HepG2 (cell line): ENCODE measurements at places on chromosomes 5 and 9.

DNA sequence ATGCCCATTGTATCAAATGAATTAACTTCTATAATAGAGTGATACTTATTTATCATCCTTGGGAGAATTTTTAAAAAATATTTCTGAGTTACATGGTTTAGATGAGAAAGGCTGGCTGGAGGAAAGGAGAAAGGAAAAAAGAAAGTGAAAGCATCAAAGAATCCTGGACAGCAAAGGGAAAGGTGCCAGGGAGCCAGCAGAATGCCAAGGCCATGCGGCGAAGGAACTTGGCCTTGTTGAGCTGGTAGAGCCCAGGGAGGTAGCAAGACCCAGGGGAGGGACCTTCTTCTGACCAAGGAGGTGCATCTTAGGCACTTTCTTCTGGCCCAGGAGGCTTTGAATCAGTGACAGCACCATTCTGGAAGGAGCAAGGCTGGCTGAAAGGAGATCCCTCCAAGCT, 240.5 kb downstream of the ENC1 start:
- DNase-seq: no peak

- no peak for DNase-seq
These were observed 20.7 kb downstream of the TTC39B start for GRCh38 chr9:15286161-15286821.

- no peak for DNase-seq
These were observed 271.6 kb downstream of the RAB3C start for GRCh38 chr5:58854441-58854840.

GRCh38 chr5:97876272-97876671, 693.2 kb upstream of the RIOK2 start:
- no peak for DNase-seq

DNA sequence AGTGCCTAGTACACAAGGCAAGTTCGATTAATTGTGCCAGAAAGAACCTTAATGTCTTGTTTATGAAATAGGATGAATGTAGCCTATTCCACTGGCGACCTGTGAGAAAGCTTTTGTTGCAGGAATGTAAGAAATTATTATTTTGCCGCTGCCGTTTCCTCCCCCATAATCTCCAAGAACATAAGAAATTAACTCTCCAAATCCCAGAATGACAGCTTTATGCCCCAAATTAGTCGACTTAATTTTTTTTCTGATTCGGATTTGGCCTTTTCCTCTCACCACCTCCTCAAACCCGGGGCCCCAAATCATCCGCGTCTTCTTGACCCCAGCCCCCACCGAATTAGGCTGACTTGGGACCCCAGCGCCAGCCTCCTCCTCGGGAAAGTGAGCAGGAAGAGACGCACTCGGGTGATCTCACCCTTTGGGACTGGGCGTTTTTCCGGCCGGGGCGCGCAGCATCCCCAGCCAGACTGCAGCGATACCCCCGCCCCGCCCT, 682 bp upstream of the SPTAN1 start:
- DNase-seq: no peak
